Activated CD4-positive, alpha-beta T cell treated with anti-CD3 and anti-CD28 coated beads for 1 hour (primary cell): ENCODE measurements at places on chromosomes 1 and 21.

GRCh38 chr1:6048179-6048867, 2.6 kb downstream of the KCNAB2 start:
- DNase-seq, result no peak

DNA sequence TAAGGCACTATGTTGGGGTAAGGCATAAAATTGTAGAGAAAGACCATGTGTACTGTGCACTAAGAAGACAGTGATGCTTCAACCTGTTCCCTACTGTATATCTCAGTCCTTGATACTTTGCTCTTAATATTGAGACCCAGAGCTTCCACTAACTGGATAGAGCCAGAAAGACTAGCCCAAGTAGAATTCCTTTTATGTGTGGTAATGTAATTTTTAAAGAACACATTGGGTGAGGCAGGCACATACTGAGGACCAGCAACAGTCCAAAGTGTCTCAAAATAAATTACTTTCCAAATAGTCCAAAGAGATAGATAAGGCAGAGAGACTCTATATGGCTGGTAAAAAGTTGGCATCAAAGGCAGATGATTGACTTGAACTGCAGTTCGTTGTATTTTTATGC, 31.4 kb upstream of the MROH9 start:
- no peak for DNase-seq

DNA sequence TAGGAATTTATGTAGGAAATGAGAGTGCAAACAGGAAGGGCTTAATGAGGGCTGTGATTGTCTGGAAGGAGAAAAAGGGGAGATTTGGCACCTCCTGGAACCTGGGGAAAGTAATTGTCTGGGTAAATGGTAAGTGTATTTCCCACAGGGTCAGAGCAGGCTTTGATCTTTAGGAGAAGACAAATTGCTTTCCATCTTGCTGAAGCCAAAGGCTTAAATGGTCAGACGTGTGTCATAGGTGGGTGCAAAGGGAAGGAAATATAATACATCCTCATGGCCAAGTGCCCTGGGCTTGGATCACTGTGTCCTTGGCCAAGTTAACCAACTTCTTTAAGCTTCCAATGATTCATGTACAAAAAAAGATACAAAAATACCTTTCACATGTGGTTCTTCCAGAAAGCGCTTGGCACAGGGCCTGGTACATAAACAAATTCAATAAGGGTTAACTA, 1.3 kb upstream of the DUSP23 start:
- no peak for DNase-seq

- DNase-seq, result no peak
These were observed 554 bp upstream of the SLC39A1 start for GRCh38 chr1:153963850-153964331.

- DNase-seq, result no peak
These were observed 181.0 kb downstream of the DISC1 start for GRCh38 chr1:231807541-231807940.

DNA sequence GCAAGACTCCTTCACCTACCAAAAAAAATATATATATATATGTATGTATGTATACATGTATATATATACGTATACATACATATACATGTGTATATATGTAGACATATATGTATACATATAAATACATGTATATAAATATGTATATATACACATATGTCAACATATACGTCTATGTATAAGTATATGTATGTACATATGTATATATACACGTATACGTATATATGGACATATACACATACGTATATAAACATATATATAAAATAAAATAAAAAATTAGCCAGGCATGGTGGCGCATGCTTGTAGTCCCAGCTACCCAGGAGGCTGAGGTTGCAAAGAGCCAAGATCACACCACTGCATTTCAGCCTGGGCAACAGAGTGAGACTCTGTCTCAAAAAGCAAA, 31.6 kb downstream of the BRWD1 start:
- DNase-seq, result no peak

DNA sequence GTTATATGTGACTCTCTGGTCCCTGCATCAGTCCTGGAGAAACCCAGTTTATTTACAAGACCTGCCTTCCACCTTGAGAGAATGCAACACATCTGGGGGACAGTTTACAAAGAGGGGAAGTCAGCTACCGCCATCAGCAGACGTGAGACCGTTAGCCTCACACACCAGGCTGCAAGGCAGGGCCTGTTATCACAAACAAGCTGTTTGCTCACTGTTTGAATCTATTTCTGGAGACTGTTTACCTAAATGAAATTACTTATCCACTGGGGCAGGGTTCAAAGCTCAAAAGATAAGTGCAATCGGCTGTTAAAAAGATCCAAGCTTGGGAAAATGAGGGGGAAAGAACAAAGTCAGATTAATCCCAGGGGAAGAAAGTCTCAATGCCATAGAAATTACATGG, 134.4 kb downstream of the ZNF281 start:
- DNase-seq, result no peak

- no peak for DNase-seq
These were observed 31.6 kb upstream of the SSBP3 start for GRCh38 chr1:54437783-54438182.

- no peak for DNase-seq
These were observed 1.5 kb downstream of the AKIRIN1 start for GRCh38 chr1:38992412-38993111.

DNA sequence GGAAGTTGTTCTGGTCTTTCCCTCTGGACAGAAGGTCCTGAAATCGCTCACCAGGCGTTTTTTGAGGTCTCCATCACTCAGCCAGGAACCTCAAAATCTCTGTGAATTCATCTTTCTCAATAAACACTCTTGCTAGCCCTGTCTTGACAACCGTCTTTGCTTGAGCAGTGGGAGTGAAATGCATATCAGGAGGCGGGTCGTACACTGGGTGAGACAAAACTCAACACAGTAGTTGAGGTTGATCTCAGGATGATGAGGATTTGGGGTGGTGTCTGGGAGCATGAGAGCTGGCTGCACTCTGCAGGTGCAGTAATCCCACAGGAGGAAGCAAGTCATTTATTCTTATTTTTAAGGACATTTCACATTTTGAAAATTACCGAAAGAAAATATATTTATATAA, 1.9 kb downstream of the GPR25 start:
- no peak for DNase-seq

- no peak for DNase-seq
These were observed 11.6 kb upstream of the LIN28A start for GRCh38 chr1:26399034-26399433.

- no peak for DNase-seq
These were observed 9.8 kb downstream of the PLEKHO1 start for GRCh38 chr1:150159550-150159949.

- no peak for DNase-seq
These were observed 32.4 kb downstream of the SLC19A1 start for GRCh38 chr21:45509566-45510465.

DNA sequence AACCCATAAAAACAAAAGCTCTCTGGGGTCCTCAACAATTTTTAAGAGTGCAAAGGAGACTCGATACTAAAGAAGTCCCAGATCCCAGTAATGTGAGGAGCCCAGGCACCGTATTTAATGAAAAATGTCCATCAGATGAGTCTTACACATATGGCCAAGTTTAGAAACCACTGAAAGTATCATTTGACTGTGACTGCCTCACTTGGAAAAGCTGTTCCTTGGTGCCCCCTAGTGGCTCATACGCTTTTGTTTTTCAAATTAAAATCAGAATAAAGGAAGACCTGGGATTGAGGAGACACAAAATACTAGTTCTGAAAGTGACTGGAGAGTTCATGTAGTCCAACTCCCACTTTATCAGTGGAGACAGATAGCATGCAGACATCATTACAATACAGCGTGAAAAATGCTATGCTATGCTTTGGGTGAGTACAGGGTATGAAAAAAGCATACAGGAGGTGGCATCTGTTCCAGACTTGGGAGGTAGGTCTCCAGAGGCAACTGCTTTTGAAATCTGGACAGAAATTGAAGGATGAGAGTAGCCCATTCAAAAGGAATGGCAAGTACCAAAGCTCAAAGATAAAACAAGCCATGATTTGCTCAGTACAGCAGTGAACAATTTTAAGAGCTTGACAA, 33.8 kb downstream of the GDAP2 start:
- DNase-seq, result peak; percentile 12

DNA sequence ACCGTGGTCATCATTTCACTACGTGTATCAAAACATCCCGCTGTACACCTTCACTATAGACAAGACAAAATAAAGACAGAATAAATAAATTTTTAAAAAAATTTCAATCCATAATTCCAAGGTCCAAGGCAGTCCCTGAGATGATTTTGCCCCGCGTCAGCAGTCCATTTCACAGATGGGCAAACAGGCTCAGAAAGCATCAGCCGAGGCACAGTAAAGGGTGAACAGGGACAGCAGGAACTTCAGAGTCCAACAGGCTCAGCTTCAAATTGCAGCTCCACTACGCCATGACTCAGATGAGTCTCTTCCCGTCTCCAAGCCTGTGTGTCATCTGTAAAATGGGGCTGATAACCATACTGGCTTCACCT, 15.0 kb downstream of the MATN1 start:
- no peak for DNase-seq

- no peak for DNase-seq
These were observed 176.2 kb downstream of the ROR1 start for GRCh38 chr1:63950023-63950422.

GRCh38 chr1:203168256-203168786, 7.3 kb downstream of the MYBPH start:
- DNase-seq, result no peak

DNA sequence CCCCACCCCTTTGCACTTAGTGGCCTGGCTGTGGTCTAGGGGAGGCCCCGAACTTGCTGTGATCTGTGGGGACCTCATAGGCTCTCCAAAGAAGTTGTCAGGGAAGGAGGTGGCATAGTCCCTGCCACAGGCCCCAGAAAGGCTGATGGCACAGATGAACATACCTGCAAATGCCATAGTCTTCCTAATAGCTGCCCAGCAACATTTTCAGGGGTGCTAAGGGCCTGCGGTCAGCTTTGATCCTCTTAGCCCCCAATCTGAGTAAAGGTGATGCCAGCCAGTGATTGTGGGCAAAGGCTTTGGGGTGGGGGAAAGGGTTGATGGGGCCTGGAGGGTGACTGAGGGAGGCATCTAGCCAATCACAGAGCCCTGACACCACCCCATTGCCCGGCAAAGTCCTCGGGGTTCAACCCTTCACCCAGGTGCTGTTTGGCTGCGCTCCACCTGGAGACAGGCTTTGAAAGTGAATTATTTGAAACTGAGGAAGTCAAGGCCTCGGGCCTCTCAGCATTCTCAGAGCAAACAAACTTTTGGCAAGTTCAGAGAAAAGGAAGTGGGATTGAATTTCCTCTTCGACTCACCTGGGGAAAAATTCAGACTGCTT, 35.8 kb downstream of the PAX7 start:
- DNase-seq, result no peak

DNA sequence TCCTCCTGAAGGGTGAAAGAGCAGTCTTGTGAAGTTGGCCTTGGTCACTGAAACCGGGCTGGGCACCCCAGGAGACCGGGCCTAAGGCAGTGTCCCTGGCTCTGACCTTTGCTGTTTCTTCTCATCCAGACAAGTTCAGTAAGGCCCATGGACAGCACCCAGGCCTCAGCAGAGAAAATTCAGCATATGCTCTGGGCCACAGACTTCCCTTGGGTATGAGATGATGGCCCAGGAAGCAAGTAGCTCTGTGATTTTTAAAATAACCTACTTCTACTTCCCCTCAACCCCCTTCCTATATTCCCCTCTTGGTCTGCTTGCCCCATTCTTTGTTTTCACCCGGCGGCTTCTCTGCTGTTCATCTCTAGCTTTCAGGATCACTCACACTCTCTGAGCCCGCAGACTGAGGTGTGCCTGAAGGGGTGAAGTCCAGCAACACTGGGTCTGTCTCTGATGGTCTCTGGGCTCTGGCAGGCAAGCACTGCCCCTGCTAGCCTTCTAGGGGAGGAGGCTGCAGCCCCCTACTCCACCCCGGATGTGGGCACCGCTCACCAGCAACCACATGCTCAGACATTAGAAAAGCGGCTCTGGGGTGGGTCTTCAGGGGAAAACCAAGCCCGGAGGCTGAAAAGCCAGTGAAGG, 2.9 kb upstream of the GPR25 start:
- no peak for DNase-seq

DNA sequence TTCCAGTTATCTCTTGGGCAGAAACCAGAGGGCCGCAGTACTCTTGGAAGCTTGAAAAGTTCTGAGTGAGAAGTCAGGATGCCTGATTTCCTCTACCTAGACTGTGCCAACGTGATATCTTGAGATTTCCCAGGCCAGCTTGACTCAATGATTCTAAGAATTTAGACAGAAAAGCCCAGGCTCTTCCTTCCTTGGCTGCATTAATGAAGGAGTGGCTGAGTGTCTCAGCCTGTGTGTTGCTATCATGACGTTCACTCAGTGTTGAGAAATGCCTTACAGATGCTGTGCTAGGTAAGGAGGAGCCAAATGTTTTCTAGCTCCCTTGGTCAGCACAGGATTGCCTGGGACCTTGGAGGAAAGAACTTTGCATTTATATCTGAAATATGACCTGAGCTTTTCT, 454.1 kb upstream of the USP24 start:
- DNase-seq, result no peak

- no peak for DNase-seq
These were observed 120.0 kb downstream of the PGBD5 start for GRCh38 chr1:230306169-230306568.

DNA sequence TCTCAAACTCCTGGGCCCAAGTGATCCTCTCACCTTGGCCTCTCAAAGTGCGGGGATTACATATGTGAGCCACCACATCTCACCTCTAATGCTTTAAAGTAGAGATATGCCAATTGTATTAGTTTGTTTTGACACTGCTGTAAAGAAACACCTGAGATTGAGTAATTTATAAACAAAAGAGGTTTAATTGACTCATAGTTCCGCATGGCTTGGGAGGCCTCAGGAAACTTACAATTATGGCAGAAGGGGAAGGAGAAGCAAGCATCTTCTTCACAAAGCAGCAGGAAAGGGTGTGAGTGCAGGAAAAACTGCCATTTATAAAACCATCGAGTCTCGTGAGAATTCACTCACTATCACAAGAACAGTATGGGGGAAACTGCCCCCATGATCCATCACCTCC, 3.5 kb upstream of the MYCL start:
- no peak for DNase-seq

DNA sequence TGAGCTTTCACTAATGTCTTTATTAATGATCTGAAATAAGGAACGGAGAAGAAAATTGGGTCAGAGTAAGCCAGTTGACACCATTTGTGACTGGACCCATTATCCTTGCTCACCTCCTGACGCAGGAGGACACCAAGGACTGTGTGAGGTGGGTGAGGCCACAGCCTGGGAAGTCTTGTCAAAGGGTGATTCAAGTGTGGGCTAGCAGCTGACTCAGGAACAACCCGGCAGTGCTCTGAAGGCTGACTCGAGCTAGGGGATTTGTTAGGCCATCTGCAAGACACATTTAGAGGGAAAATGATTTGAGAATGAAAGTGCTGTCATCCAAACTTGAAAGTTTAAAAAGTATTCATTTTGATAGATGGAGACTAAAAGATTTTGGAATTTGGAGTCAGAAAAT, 21.2 kb downstream of the PRRX1 start:
- no peak for DNase-seq

GRCh38 chr1:85607126-85607920, 26.8 kb downstream of the CCN1 start:
- DNase-seq, result no peak

- no peak for DNase-seq
These were observed 3.8 kb downstream of the DYRK1A start for GRCh38 chr21:37370152-37371040.
